ENCODE measurements at places on chromosomes 3 and 15.
A peak's percentile ranks its signal among the peaks of the same experiment; 100 is the strongest.

GRCh38 chr3:14877469-14877868 is 58.7 kb downstream of the FGD5 start:
- no peak for DNase-seq

- no peak for DNase-seq
These were observed 19.8 kb downstream of the PRR23E start for GRCh38 chr3:127212711-127213110.

DNA sequence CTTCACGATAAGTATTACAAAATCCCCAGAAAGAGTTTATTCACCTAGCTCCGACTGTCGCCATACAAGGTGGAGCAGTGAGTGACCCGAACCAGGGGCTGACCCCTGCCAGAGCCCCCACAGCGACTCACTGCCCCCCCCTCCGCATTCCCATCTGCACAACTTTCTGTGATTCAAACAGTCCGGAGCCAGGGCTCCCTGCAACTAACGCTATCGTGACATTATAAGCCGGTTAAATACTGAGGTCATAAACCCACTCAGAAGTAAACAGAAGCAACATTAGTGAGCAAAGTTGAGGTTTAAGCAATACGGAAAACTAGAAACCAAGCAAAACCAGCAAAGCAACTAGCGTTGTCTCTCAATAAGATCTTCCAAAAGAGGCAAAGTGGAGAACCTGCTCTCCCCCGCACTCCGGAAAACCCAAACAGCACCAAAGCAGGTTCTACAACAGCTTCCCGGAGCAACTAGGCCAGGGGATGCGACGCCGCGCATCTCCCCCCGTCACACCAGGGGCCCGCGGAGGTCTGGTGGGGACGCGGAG is 642 bp downstream of the SCAP start:
- DNase-seq: peak; percentile 22

- no peak for DNase-seq
These were observed 1.8 kb upstream of the ROPN1B start for GRCh38 chr3:125967156-125967555.

Data from stimulated activated CD4-positive, alpha-beta T cell treated with anti-CD3 and anti-CD28 coated beads, Interleukin-4, amount 100 ng/mL, for 48 hours (primary cell).